NCI-H1436 treated with DMSO at 0.1 percent for 48 hours (cell line): ENCODE measurements at places on chromosomes 2 and 18.

DNA sequence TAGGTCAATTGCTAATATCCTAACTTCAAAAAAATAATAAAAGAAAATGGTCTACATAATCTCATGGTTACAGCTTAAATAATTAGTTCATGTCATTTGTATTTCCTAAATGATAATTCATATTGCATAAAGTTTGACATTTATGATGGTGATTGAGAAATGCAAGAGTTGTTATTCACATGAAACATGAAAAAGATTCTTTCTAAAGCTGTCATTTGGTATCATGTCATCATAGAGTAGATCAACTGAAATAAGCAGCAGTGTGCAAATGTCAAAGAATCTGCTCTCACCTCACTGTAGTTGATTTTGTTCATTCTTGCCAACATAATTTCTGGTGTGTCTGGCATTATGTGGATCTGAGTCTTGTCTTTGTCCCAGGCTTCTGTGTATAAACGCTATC is 95.3 kb downstream of the NEB start:
- DNase-seq: no peak

GRCh38 chr2:22486343-22486742 is 898.6 kb upstream of the KLHL29 start:
- no peak for DNase-seq

DNA sequence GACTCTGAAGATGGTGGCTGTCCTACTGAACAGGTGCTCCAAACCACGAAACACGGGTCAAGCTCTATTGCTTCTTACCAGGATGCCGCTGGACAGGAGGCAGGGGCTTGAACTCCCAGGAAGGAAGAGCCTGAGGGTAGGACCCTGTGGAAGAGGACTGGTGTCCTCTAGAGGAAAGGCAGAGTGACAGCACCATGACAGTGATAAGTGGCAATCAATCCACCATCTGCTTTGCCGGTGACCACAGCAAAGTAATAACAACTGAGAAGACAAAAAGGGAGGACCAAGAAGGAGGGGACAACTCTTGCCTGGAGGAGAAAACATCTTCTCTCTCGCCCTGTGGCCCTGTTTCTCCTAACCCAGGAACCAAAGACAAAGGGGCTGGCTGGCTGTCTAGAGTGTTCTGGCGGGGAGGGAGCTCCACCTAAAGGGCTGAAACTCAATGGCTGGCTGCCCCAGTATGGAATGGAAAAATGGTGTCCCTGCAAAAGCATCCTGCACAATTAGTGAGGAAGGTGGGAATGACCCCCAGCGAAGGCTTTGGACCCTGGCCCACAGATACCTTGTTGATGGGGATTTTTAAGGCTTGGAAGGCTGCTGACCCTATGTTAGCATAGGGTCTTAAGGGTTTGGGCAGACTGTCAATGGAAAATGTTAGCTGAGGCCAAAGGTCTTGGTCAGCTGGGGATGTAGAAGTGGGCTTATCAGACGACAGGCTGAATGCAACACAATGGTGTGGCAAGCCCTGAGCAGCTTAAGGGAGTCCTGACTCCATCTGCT is 35.4 kb downstream of the PROC start:
- DNase-seq: no peak

GRCh38 chr2:68849579-68850030 is 21.6 kb downstream of the BMP10 start:
- no peak for DNase-seq

GRCh38 chr2:207385903-207386302 is 143.9 kb upstream of the CREB1 start:
- no peak for DNase-seq

DNA sequence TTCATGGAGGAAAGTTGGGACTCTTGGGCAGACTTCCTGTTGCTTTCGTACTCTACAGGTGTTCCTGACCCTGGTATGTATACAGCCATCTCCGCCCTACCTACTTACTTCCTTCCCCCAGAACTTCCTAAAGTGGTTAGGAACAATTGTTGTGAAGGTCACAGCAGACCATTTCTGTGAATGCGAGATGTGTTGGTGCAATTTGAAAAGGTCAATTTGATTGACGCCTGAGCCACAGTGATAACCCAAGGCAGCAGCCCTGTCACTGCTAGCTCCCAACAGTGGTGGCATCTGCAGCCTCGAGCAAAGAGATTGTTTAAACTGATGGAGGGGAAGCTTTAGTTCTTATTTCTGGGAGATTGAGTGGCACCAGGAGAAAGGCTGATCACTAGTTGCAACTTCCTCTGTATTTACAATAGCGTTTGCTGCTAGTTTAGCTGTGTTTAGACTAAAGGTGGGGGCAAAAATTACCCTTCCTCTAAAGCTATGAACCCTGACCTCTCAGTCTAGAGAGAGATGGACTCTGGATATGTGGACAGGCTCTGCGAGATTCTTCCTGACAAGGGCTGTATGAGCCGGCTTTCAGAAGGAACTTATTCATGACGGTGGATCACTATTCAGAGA is 78.3 kb upstream of the MAP4K3 start:
- no peak for DNase-seq

- no peak for DNase-seq
Observed at GRCh38 chr2:215633360-215633759, 197.5 kb upstream of the FN1 start.

DNA sequence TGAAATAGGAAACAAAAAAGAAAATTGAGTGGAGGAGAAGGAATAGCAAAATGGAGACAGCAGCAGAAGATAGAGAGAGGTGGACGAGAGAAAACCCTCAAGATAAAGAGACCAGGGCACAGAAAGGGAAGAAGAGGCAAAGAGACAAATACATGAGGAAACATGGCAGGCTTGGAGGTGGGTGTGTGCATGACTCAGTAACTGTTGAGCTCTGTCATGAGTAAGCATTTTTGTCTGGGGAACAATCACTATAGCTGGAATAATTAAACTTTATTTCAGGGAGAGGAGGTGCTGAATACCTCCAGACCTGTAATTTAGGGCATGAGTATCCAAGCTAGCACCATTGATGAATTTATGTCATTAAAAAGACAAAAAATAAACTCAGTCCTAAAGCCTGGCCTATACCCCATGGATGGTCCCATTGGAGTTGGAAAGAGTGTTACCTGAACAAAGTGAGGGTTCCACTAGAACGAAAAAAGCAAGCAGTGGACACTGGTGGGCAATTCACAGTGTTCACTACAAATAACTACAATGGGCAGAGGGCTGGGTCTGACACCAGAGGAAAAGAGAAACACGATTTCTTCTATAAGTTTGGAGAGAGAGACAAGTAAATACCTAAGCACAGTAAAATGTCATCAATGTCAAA is 145.5 kb downstream of the ADCYAP1 start:
- no peak for DNase-seq

GRCh38 chr2:196914867-196915460 is 11.5 kb downstream of the PGAP1 start:
- DNase-seq: no peak

DNA sequence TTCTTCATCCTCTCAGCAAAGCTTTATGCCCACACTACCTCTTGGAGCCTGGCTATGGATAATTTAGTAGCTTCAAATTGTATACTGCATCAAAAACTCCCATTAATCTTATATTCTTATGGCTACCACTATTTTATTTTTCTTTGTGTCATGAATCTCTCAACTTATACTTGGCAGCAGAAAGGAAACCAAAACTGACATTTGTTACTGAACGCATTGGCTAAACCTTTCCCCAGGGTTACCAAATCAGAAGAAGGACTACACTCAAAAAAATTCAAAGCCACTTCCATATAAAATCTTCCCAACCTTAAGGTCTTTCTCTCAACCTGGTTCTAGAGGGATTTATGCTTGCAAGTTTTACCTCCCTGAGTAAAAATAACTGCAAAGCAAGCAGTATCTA is 97.0 kb upstream of the REG3G start:
- DNase-seq: no peak

GRCh38 chr18:56716692-56717146 is 65.6 kb downstream of the WDR7 start:
- DNase-seq: no peak

DNA sequence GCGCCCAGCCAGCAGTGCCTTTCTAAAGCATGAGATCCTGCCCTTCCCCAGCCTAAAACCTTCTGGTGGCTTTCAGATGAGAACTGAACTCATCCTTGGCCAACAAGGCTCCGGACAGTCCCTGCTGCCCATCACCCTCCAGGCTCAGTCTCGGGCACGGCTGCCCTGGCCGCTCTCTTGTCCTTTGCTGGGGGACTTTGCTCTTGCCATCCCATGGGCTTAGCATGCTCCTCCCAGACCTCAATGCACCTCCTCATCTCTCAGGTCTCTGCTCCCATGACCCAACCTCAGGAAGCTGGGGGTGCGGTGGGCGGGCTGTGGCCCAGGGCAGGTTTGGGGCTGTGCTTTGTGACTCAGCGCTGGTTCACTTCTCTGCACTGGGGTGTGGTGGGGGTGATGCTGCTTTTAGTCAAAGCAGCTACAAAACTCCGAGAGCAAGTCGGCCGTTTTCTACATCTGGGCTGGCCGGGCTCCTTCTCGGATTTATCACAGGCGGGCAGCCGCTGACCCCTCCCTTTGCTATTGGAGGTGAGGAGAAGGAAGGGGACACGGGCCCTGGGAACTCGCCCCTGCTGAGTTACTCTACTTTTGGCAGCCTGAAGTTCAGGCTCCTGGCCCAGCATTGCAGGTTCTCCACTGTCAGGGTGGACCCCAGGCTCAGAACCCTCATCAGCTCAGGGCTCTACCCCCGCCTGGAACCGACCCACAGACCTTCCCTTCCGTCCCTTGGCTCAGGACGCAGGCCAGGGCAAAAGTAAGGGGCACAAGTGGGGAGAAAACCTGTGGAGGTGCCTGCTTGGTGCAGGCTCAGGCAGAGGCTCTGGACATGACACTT is 90.6 kb upstream of the TAF1B start:
- no peak for DNase-seq

DNA sequence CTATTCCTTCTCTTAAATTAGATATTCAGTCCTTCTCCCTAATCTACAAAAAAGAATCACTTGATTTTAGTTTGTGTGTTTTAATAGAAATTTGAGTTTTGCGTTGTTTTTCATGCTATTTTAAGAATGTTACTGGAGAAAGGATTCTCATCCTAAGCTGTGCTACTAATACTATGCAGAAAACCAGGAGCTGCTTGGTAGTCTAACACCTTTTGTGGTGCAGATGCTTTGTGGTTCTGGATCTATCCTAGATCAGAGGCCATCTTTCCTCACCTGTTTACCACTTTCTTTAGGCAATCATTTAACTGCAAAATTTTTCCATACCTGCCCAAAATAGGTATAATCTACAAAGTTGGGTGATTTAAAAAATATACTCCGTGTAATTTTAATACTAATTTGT is 823.6 kb downstream of the CPS1 start:
- DNase-seq: no peak

- DNase-seq: no peak
Observed at GRCh38 chr2:11767779-11768178, 21.3 kb downstream of the LPIN1 start.

DNA sequence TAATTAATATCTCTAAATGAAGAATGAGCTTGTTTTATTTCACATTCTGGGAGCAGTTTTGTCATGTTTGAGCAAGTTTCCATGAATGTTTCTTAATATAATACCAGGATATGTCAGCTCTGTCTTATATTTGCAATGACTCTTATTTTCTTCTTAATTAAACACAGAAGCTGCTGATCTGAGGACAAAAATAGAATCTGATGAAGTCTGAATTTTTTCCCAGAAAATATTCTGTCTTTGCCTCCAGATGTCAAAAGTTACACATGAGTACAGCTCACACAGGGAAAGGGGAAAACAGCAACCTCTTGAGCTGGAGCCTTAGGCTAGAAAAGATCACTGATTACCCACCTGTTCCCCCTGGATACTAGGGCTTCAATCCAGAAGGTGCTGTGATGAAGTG is 606.6 kb upstream of the SYT4 start:
- no peak for DNase-seq

- DNase-seq: no peak
Observed at GRCh38 chr2:43005975-43006833, 213.8 kb upstream of the HAAO start.

- no peak for DNase-seq
Observed at GRCh38 chr2:148602885-148603561, 41.5 kb upstream of the EPC2 start.

DNA sequence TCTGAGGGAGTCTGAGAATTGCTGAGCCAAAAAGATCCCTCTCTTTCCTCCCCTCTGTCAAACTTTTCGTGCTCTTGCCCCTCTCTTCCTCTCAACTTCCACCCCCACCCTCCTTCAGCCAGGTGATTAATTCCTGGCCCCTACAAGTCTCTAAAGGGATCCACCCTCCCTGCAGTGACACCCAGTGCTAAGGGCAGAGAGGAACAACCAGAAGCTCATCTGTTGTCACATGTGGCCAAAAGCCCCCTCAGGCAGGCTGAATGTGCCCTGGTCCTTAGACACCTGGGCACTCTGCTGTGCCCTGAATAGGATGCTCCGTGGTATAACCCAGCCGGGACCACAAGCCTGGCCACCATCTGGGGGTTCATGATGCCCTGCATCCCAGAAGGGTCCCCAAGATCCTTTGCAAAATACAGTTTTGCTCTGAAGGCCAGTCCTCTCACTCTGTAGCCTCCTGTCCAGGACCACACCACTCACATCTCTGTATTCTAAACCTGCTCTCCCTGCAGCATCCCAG is 234.4 kb downstream of the BCL11A start:
- DNase-seq: no peak

DNA sequence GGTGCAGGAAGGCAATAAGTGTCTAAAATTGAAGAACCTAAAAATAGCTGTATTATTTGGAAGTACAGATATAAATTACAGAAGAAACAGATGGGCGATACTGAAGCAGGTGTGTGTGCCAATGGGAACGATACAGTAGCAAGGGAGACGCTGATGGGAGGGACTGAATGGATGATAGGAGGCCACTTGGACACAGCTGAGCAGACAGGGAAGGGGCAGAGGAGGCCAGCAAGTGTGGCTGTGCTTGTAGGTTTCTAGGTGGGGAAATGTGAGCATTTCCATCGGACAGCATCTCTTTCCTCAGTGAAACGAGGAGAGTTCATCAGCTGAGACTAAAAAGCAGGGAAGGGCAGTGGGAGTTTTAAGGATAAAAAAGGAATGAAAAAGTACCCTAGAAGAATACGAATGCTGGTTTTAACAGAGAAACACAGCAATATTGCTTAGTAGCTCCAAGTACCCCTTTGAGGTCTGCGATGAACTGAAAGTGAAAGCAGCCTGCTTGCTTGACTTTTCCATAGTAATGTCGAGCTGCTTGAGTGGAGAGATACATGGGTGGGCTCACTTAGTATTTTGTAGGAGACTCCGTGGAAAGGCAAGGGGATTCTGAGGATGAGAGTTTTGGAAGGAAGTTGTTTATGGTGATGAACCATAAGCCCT is 91.7 kb upstream of the EPC2 start:
- no peak for DNase-seq
